Activated CD4-positive, alpha-beta T cell treated with anti-CD3 and anti-CD28 coated beads, Interleukin-2, amount 10 ng/mL, durations not matched to agents 24 days and 14 days (primary cell): ENCODE measurements at places on chromosomes 1 and 21. TPM values are rescaled to one million over a fixed set of nuclear protein-coding genes. Genes with fewer than 3 reads are reported as not detected.
A peak's percentile ranks its signal among the peaks of the same experiment; 100 is the strongest.

SPRR1B gene
- total RNA-seq, result not detected in 2 replicates

FCER1G gene
- total RNA-seq, result 0.63 TPM in 1 of 2 replicates, not detected in the other

RNF207 gene
- total RNA-seq, result 53.2 and 54.7 TPM in 2 replicates

TFAP2E gene
- total RNA-seq, result 0.38 and 0.49 TPM in 2 replicates

CA6 gene
- total RNA-seq, result 1.0 and 1.3 TPM in 2 replicates

INSRR gene
- 0.68 and 0.71 TPM in 2 replicates for total RNA-seq

SIPA1L2 gene
- total RNA-seq, result 3.1 and 4.1 TPM in 2 replicates

DNA sequence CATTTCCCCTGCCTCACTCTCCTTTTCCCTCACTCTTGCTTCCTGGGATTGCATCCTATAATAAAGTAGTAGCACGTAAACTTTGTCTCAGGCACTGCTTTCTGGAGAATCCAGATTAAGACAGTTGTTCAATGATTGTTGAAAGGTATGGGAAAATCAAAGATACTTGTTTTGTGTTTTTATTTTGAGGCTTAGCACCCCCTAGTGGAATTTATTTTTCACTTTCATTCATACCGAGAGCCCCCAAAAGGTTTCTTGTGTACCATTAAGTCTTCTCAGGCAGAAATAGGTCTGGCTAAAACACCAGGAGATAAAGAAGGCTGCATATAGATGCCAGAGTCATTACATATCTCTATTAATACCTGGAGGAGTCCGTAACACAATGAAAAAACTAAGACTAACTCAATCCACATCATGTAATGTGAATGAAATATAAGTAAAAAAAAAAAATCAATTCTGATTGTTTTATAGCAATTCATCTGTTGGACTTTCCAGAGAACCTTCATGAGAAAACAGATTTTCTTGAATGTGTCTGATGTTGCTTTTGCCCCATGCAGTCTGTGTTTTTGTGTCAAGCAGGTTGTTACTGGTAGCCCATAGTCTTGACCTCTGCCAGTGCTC lies 103.5 kb downstream of the RPE65 start:
- DNase-seq, result no peak

- no peak for DNase-seq
Measured at GRCh38 chr1:26098602-26099001, 13.0 kb upstream of the PDIK1L start.

GRCh38 chr1:47593013-47593568 lies 155.2 kb downstream of the FOXD2 start:
- peak; percentile 41 for DNase-seq

DNA sequence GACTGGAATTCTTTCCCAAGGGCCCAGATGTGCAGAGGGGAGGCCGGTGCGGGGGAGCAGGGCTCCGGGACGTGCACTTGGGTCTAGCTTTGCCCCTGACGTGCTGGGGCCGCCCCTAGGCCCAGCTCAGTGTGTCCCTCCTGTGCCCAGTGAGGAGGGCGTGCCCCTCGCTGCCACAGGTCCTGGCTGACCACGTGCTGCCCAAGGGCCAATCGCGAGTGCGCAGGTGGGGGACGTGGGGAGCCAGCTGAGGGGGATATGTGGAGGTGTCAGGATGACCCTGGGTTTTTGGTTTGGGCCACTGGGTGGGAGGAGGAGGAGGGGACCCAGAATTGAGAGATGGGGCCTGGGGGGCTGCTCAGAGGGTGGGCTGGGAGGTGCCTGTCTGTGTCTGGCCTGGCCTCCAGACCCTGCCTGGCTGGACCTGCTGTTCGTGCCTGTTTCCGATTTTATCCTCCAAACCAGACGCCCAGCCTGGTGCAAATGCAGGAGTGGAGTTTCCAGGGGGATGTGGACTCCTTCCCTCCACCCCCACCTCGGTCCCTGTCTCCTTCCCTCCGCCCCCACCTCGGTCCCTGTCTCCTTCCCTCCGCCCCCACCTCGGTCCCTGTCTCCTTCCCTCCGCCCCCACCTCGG lies 6.1 kb upstream of the RNF223 start:
- DNase-seq, result no peak

- no peak for DNase-seq
Measured at GRCh38 chr1:182227864-182228547, 163.6 kb downstream of the GLUL start.

GRCh38 chr1:93705892-93706500 lies 24.4 kb upstream of the BCAR3 start:
- DNase-seq, result no peak

DNA sequence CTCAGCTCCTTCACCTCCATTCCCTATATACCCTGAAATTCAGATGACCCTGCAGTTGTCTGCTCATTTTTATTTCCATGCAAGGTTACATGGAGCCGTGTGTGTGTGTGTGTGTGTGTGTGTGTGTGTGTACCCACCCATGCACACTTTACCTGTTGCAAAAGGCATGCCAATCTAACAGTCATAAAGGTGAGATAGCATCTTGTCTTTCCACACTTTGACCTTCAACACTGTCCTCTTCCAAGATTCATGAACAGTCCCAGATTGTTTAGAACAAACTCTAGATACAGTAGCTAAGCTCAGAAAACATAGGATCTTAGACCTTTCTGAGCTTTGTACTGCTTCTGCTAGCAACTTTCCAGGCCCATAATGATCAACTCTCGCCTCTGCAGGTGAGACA lies 9.5 kb downstream of the LRRN2 start:
- DNase-seq, result no peak

GRCh38 chr1:239268007-239268406 lies 118.4 kb upstream of the CHRM3 start:
- DNase-seq, result no peak

GRCh38 chr1:109782514-109782913 lies 18.8 kb upstream of the EPS8L3 start:
- DNase-seq, result no peak

- DNase-seq, result no peak
Measured at GRCh38 chr1:36238433-36238832, 14.2 kb downstream of the THRAP3 start.

- DNase-seq, result peak; percentile 74
Measured at GRCh38 chr1:3902571-3903091, 2.6 kb upstream of the C1orf174 start.

- DNase-seq, result no peak
Measured at GRCh38 chr1:19635646-19636045, 8.5 kb upstream of the NBL1 start.

- no peak for DNase-seq
Measured at GRCh38 chr1:42832641-42833240, 13.7 kb upstream of the ZNF691 start.

DNA sequence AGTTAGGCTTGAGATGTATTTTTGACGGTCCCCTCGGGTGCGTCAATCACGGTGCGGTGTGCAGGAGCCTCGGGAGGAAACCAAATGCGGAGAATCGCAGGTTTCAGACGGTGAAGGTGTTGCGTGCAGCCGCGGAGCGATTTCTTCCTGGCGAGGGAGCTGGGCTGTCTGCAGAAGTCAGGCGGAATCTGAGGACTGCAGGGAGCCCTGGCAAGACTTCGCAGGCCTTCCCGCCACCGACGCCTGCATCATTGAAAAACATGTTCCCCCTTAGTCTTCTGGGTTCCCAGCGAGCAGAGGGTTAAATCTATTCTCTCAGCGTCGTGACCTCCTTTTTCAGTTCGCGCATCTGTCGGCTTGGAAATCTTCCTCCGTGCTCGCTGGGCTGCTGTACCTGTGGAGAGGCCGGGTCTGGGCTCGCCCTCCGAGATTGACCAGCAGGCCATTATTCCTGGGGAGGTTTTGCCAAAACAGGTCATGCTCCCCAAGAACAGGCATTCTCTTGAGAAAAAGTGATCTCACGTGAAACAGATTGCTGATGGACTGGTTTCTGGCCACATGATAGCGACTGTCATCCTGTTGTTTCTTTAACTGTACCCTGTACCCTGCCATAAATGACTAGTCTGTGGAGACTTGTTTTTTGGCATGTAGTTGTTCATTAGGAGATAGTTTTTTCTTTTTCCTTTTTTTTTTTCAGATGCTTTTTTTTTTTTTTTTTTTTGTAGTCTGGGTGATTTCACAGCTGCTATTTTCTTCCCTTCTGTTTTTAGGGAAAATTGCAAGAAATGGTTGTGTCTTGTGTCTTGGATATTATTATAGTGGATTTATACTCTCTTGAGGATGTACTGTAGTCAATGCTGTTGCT lies 894 bp downstream of the EPB41 start:
- peak; percentile 84 for DNase-seq

DNA sequence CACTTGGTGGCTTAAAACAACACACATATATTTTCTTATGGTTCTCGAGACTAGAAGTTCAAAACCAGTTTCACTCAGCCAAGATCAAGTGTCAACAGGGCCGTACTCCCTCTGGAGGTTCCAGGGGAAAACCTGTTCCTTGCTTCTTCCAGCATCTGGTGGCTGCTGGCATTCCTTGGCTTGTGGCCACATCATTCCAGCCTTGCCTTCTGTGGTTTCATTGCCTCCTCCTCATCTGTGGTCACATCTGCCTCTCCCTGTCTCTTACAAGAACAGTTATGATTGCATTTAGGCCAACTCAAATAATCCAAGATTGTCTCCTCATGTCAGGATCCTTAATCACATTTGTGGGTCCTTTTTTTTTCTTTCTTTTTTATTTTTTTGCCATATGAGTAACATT lies 240.7 kb upstream of the HOOK1 start:
- no peak for DNase-seq

DNA sequence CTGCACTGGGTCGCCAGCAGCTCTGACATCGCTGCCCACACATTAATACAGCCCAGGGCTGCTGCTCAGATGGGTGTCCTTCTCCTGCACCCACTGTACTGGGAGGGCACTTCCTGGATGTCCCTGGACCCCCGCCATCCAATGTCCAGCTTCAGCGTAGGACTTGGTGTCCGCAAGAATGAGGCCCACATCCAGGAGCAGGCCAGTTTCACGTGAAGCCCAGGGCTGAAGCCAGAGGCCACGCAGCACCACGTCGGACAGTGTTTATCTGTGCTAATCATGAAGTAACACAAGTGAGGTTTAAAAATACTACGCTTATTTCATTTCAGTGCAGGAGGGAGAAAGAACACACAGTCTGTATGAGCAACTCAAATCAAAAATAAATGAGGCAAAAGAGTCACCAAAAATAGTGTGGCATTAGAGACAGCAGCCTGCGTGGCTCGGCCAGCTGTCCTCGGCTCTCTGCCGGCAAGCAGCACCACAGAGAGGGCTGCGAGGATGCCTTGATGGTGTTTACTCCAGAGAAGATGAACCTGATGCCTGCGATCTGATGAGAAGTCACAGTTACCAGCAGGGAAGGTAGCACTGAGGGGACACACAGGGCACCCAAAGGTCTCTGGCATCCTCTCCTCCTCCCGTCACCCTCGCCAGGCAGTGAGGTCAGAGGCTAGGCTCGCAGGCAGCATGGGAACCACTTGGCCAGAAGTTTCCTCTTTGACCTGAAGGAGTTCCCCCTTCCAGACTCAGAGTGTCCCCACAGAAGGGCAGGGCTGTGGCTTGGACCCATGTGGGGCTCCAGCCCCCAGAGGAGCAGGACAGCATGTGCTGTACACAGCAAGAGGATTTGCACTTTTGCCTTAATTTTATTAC lies 22.1 kb upstream of the NPHP4 start:
- DNase-seq, result no peak

GRCh38 chr1:18608534-18608933 lies 22.1 kb upstream of the PAX7 start:
- no peak for DNase-seq

DNA sequence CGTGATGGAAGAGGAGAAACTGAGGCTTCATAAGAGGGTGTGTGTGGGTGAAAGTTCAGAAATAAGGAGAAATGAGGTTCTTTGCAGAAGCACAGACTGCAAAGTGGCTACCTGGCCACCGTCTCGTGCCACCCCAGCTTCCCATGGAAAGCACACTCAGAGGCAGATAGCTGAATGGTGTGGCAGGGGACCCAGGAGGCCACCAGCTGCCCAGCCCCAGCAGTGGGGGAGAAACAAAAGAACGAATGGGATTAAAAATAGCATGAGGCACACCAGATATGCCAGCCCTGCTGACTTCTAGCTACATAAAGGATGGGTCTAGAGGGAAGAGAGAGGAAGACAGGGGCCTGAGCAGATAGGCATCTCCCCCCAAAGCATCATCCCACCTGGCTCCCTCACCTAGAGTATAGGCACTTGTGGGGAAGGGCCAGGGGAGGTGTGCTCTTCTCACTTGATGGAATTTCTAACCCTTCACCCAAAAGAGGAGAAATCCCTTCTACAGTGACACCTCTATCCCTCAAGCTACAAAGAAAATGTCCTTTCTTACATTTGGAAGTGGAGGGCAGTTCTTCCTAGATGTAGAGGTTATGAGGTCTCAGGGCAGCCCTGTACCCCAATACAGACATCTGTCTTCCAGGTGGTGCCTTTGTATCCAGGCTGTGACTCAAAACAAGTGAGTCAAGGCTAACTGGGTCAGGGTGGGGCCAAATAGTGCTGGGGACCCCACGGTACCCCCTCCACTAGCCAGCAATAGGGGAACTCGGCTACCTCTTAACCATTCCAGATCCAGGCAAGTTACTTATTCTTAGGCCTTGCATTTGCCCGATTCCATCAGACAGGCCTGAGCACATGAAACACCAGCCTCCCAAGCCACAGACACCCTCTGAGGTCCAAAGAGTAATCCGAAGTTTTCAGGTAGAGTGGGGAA lies 3.5 kb downstream of the HDGF start:
- no peak for DNase-seq

GRCh38 chr1:167601442-167602383 lies 28.3 kb upstream of the RCSD1 start:
- DNase-seq, result peak; percentile 72

DNA sequence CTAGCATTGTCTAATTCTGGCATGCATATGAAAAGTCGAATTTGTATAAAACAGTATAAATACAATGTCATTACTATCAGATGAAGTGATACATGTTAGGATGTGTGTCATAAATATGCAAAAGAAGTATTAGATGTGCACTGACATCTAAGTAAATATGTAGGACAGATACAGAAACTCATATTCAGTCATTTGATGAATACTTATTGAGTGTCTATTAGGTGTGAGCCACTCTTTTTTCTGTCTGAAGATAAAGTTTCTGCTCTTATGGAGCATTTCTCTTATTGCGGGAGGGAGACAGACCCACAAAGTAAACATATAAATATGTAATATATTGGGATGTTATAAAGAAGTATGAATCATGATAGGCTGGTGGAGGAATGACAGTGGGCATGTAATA lies 426.6 kb upstream of the B3GALT2 start:
- DNase-seq, result no peak

- DNase-seq, result peak; percentile 66
Measured at GRCh38 chr1:234722904-234723720, 113.1 kb upstream of the IRF2BP2 start.

DNA sequence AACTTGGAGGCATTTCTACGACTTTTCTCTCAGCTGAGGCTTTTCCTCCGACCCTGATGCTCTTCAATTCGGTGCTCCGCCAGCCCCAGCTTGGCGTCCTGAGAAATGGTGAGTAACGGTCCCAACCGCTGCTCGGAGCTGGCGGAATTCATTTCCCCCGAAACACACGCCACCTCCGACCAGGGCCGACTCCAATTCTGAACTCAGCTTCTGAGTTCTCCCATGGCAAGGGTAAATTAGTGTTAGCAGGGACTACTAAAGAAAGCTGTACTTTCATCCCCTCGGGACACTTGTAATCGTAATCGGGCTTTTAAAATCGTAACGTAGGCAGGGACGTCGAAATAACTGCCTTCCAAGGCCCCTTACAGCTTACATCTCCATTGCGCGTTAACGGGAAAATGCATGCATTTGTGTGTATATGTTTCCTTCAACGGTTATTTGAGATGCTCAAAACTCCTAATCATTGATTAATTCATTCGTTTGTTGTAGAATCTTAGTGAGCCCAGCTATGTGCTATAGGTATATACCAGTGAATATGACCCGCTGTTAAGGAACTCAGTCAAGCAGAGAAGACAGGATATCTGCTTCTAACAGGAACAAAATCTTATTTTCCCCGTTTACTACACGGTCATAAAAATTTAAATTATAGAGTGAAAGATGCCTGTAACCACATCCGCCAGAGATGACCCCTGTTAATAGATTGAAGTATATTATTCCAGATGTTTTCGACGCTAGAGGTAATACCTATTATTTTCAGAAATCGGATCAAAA lies 472 bp downstream of the DTL start:
- DNase-seq, result no peak
